ENCODE measurements at places on chromosomes 5 and 9.
A peak's percentile ranks its signal among the peaks of the same experiment; 100 is the strongest.

GRCh38 chr5:137203011-137203632 is 296.0 kb downstream of the SPOCK1 start:
- DNase-seq, result no peak

GRCh38 chr5:135018457-135018856 is 15.6 kb downstream of the PITX1 start:
- no peak for DNase-seq

GRCh38 chr9:127523312-127523851 is 72.1 kb downstream of the LRSAM1 start:
- DNase-seq, result no peak

DNA sequence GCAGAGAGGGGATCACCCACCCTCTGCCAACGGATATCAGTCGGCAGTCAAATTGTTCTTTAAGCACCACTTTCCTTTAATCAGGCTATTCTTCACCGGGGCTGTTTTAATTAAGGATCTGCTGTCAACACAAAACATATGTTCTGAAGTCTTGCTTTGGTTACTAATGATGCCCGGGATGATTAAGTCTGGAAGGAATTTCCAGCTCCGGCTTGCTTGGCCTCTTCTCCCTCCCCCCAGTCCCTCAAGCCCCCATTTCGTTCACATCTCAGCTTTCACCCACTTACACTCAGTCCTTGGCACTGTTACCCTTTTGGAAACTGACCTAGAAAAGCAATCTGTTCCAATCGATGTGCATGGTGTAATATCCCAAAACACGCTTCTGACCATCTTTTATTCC is 74.7 kb downstream of the MSX2 start:
- DNase-seq, result no peak

- no peak for DNase-seq
Observed at GRCh38 chr5:149383399-149383798, 4.3 kb upstream of the IL17B start.

- DNase-seq, result peak; percentile 36
Observed at GRCh38 chr5:179558932-179559283, 8.6 kb downstream of the RUFY1 start.

- DNase-seq, result no peak
Observed at GRCh38 chr9:78146241-78146640, 89.6 kb upstream of the CEP78 start.

- DNase-seq, result no peak
Observed at GRCh38 chr9:120545701-120546550, 34.0 kb downstream of the CDK5RAP2 start.

DNA sequence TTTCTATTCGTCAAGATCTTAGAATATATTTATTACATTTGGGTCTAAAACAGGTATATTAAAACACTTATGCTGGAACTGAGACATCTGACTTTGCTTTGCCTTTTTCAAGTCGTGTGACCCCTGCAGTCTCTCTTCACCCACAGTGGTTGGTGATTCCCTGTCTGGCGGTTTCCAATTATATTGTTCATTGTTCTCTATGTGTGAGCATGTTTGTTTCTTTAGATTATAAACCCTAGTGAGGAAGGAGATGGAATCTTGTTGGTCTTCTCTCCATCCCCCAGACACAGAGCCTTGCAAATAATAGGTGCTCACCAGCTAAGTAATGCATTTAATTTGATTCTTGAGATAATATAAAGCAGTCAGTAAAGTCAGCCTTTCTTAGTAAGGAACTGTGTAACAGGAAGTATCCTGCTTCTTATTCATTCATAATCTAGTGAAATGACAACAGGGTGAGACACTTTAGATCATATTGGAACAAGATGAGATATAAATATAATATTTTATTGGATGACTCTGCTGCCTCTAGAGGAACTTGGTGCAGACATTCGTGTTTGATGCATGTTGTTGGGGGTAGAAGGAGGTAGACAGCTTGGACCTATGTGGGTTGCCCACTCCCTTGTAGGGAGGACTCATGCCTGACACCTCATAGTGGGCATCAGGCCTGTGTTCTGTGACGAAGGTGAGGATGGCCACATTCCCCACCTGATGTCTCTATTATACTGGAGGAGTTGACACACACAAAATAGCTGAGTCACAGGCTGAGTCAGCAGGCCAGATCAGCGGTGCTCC is 88.1 kb downstream of the FGF1 start:
- no peak for DNase-seq

DNA sequence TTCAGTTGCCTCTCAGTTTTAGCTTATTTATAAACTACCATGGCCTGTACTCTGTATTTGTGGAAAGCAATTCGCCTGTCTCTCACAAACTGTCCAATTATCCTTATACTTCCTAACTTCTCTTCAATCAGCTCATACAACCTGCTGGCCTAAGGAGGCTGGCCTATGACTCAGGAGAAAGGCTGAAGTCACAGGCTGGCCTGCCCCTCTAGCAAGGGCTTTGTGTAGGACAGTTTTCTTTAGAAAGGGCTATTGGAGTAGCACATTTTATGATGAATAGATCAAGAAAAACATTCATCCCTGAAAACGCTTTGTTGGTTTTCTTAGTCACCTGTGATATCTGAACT is 988.7 kb upstream of the ARRDC3 start:
- DNase-seq, result no peak

DNA sequence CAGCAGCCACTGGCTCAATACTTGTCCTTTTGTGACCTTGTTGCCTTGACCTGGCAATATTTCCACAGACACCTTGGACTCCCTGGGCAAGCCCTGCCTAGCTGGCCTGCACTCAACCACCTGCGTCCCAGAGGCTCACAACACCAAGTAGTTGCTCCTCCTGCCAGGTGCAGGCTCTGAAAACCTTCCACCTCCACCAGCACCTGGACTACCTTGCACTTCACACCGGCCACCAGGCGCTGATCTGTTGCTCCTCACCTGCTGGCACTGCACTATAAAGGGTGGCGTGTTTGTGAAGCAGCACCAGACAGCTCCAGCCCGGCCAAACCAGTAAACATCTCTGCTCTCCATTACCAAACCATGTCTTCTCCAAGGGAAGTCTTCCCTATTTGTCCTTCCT is 997.7 kb downstream of the PTPRD start:
- DNase-seq, result no peak

DNA sequence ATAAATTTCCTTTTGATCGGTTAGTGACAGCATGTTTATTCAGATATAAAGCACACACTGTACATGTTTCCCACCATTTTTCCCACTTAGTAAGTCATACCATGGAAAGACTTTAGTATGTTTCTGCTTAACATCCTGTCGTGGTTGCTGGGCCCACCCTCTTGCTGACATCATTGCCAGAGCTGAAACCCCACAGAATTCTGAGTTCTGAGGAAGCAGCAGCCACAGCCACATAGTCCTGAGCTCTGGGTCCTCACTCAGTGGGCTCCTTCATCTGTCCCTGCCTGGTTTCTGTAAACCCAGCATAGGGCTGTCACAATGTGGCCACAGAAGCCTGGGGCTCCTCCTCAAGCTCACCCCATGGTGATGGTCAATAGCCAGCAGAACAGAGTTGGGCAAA is 441.5 kb downstream of the ENC1 start:
- no peak for DNase-seq

GRCh38 chr9:127059030-127059429 is 63.4 kb downstream of the ANGPTL2 start:
- DNase-seq, result no peak

GRCh38 chr5:97046270-97046982 is 96.0 kb downstream of the LIX1 start:
- DNase-seq, result no peak

GRCh38 chr9:95642189-95642588 is 125.4 kb upstream of the PTCH1 start:
- DNase-seq, result no peak

DNA sequence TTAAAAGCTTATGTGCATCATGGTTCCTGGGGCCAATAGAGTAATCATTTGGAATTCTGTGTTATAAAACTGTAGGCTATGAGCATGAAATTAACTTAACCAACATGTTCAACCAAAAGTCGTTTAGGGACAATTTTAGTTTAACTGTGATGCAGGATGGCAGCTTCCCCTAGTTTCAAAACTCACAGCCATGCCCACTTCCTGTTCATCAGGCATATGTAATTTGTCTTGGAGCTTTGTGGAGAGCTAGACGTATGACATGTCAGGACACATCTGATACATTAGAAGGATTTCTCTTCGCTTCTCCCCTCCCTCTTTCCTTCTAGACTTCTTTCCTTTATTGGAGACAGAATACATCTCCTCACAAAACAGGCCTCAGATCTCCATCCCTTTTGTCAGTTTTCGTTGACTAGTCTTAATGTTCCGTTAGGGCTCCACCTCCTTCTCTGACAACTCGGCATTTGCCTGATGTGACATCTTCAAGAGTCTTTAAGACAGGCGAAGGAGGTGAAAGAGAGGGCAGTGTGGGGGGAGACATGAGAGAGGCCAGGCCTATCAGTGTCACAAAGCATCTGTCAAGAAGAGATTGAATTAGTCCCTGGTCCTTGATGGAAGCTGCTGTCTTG is 176.0 kb downstream of the MSX2 start:
- DNase-seq, result no peak

GRCh38 chr5:173290477-173291131 is 37.6 kb downstream of the STC2 start:
- DNase-seq, result no peak

DNA sequence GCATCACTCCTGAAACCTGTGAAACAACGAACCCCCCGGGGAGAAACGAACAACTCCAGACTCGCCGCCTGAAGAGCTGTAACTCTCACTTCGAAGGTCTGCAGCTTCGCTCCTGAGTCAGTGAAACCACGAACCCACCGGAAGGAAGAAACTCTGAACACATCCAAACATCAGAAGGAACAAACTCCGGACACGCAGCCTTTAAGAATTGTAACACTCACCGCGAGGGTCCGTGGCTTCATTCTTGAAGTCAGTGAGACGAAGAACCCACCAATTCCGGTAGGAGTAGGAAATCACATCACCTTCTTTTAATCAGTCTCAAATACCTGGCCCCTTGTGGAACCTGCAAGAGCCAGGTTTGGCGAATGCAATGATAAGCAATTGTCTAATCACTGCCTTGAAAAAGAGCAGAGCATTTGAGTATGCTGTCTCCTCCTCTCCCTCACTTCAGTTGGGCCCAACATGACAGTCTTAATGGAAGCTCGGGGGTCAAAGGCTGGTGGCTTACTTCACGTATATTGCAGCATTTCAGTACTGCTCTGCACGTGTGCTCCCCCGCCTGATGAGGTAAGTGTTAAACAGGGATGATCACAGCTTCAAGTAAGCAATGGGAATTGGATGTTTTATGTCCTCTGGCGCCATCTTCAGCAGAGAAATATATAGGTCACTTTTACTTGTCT is 473 bp downstream of the IRGM start:
- DNase-seq, result no peak

DNA sequence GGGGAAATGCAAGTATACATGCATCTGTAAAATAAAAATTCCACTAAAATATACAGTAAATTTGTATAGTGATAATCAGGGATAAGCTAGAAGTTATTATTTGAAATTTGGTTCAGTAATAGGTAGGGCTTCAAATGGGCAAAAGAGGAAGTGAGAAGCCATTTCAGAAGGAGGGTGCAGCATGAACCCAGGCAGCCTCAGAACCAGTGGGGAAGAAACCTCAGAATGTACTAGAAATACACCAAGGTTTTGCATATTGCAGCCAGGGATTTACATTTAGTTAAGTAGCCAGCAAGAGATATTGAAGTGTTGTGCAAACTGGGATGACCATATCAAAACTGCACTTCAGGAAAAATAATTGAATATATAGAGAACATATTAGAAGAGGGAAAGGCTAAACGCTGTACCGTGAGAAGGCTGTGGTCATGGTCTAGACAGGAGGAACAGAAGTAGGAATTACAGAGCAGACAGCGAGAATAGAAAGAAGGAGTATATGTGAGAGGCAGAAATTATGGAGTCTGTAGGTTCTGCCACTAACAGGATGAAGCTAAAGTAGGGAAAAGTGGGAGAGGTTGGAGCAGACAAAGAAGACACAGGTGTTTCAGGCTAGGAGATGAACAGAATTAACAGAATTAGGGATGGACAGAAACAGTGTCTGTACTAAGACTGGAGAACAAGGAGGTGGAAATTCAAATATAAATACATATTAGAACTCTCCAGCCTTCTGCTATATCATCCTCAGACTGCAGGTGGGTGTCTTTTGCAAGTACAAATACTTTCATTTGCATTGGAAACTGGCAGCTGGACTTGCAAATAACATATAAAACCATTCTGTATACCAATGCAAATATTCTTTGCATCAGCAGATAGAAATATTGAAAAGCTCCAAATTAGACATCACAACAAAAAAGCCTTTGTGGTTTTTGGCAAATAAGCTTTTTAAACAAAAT is 335.6 kb downstream of the ZNF608 start:
- DNase-seq, result no peak

DNA sequence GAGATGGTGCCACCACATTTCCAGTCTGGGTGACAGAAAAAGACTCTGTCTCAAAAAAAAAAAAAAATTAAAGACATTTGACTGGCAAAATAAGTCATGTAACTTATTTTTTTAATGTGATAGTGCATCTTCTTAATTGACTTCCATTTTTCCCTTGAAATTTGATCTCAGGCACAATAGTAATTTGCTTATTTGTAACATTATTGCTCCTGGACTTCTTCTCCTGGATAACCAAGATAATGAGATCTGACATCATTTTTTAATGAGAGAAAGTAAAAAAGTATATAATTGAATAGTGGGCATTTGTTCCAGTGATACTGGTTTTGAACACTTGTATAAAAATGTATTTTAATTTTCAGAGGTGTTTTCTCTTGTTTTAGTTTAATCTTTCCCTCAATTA is 3.5 kb downstream of the ARHGEF28 start:
- DNase-seq, result no peak

DNA sequence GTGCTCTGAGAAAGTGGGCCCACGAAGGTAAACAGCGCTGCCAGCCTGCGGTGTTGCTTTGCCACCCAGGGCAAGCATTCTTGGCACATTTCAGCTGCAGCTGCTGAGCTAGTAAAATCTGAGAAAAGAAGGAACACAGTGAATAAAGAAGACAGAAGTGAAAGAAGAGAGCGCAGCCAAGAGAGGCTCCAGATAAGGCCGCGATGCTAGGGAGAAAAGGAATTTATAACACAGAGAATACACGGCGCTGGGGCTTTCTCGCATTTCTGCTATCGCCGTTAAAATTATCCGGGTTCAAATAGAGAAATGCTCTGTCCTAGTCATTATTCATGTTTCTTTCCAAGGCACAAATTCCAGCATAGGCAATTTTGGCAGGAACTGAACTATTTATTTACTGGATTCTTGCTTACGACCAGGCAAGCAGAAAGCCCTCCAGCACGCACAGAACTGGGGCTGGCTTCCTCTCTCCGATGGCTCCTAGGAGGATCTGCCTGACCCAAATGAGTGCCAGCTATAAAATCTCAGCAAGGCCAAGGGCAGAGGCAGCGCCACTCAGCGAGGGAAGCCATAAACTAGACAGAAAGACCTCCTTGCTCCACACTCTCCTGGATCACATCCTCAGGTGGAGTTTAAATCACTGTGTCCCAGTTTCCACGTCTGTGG is 111.2 kb downstream of the ATPSCKMT start:
- peak; percentile 63 for DNase-seq

DNA sequence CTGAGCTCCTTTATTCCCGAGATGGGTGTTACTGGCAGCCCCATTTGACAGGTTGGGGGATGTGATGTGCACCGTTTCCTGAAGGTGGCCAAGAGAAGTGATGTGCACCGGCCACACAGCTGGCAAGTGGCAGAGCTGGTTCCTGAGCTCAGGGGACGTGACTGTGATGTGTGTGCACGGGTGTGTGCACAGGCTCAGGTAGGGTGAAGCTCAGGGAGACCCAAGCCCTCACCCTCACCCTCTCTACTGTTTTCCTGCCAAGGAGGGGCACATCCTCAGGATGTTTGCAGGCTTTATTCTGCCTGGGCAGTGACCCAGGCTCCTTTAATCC is 56.6 kb downstream of the WWC1 start:
- no peak for DNase-seq

GRCh38 chr5:68405784-68406743 is 190.5 kb downstream of the PIK3R1 start:
- no peak for DNase-seq

- no peak for DNase-seq
Observed at GRCh38 chr9:74173284-74173683, 323.9 kb upstream of the RORB start.
